ENCODE measurements at places on chromosomes 5 and 9. TPM values are rescaled to one million over a fixed set of nuclear protein-coding genes. Genes with fewer than 3 reads are reported as not detected.

DNA sequence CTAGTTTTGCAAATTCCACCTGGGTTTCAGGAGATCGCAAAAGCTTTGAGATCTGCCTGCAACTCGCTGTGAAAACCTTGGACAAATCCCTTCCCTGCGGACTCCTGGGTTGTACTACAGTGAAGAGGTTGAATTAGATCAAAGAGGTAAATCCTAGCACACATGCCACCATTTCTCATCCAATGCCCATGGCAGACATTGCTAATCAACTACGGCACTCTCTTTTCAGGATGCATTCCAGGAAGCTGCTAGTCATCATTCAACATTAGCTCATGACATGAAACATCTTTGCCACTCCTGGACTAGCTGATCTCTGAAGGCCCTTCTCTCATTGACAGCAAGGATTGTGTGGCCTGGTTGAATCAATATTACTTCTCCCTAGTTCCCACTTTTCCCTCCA is 46.1 kb downstream of the PCDH1 start:
- no peak for DNase-seq

- DNase-seq: no peak
Measured at GRCh38 chr5:112219000-112219399, 200.1 kb downstream of the EPB41L4A start.

- no peak for DNase-seq
Measured at GRCh38 chr5:33232731-33233505, 207.8 kb upstream of the TARS1 start.

GRCh38 chr9:137160716-137161557 is 8.9 kb downstream of the LRRC26 start:
- no peak for DNase-seq

- no peak for DNase-seq
Measured at GRCh38 chr9:18520416-18521047, 46.6 kb downstream of the ADAMTSL1 start.

GRCh38 chr9:105258225-105258737 is 13.8 kb downstream of the SLC44A1 start:
- DNase-seq: no peak

DNA sequence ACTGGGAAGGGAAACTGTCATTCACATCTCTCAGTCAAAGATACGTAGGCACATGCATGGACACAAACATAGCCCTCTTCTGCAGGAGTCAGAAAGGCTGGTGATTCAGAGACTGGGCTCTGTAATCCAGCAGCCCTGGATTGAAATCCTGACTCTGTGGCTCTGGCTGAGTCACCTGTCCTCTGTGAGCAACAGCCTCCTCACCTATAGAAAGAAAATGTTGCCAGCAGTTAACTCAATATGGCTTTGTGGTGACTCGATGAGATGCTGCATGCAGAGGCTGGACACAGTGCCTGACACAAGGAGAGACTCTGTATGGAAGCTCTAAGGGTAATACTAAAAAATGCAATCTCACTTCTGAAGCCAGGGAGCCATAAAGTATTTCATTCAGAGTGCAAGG is 23.9 kb upstream of the CDKN2AIPNL start:
- DNase-seq: no peak

GRCh38 chr5:68110894-68111293 is 104.7 kb upstream of the PIK3R1 start:
- DNase-seq: no peak

Gene ZNF658
- 13.1 TPM for total RNA-seq

Gene PIP5K1B
- 2.4 TPM for total RNA-seq
